ENCODE measurements at places on chromosomes 16 and 17. TPM values are rescaled to one million over a fixed set of nuclear protein-coding genes. Genes with fewer than 3 reads are reported as not detected.

The KRTAP4-1 gene
- not detected for total RNA-seq

DNA sequence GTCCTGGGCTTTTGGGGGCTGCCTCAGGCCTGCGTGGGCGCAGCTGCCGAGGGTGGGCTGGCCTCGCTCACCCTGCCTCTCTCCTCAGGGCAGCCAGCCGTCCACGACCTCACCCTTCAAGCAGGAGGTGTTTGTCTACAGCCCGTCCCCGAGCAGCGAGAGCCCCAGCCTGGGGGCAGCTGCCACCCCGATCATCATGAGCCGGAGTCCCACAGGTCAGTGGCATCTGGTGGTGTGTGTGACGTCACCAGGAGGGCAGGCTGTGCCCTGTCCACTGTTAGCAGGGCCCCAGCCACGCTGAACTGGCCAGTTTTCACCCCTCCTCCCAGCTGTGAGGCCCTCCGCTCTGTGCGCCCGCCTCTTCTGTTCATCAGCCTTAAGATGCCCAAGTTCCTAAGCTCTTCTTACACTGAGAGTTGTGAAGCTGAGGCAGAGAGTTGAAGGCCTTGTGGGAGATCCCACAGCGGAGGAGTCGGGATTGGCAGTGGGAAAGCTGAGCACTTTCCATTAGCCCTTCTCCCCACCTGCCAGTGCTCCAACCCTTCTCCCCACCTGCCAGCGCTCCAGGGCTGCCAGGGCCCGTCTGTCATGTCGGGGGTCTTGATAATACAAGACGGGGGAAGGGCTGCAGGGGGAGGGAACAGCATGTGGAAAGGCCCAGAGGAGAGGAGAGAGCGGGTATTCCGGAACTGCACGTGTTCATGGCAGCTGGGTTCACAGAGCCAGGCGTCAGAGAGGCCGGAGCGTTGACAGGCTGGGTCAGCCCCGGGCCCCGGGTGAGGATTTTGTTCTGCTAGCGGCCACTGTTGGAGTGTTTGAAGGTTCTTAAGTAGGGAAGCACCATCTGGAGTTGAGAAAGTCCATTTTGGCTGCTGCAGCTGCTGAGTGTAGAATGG is 36.3 kb downstream of the OR1D5 start:
- DNase-seq, result no peak

- no peak for DNase-seq
Observed at GRCh38 chr16:2902337-2903130, 9.2 kb upstream of the FLYWCH1 start.

GRCh38 chr17:77640916-77641605 is 317.4 kb upstream of the TNRC6C start:
- no peak for DNase-seq

GRCh38 chr17:13030056-13030455 is 12.2 kb upstream of the ELAC2 start:
- DNase-seq, result no peak

The TNFSF13 gene
- 0.37 TPM for total RNA-seq

DNA sequence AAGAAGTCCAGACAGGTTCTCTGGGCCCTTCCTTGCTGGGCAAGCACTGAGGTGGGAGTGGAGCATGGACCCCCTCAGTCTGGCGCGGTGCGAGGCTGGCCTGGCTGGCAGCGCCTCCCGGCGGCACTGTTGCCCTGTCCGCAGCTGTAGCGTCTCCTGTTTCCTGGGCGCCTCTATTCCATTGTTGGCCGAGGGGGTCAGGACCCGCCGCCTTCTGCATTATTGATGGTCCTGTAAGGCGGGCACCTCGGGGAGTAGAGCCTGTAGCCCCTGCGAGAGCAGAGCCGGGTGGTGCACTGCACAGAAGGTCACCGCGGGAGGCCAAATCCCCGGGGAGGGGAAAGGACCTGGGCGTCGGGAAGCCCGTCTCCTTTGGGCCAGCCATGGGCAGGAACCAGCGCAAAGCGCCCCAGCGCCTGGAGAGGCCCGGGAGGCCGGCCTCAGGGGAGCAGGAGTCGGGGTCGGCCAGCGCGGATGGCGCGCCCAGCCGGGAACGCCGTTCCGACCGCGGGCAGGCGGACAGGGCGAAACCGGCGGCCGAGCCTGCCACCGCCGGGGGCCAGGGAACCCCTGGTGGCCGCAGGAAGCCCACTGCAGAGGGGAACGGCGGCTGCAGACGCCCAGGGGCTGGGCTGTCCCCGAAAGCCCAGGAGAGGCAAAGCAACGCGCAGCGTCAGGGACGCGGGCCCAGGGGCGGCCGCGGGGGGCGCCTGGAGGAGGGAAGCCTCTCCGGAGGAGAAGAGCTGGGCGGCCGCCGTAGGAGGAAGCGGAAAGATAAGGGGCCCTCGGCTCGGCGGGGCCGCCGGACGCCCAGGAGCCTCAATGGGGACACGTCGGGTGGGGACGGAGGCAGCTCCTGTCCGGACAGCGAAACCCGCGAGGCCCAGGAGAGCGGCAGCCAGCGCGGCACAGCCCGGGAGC is at the start of gene MYO15B:
Gene MYO15B, plus strand, starts transcription at position 126 of the 921 bp plus-strand sequence. Its CDS starts 258 bp downstream, at position 384.
- DNase-seq, result no peak

DNA sequence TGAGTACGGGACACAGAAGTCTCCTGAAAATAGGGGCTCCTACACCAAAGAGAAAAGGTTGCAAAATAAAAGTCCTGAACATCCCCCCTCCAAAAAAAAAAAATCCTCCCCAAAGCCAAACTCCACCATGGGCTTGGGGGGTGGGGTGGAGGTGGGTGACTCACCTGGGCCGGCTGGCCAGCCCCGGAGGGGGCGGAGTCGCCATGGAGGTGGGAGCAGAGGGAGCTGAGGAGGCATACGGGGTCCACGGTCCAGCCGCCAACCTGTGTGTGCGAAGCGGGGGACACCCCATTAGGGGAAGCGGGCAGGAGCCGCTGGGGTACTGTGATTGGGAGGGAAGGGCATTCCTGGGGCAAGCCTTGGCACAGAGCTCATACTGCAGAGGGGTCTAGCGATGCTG is 31.0 kb downstream of the SRCIN1 start:
- no peak for DNase-seq

DNA sequence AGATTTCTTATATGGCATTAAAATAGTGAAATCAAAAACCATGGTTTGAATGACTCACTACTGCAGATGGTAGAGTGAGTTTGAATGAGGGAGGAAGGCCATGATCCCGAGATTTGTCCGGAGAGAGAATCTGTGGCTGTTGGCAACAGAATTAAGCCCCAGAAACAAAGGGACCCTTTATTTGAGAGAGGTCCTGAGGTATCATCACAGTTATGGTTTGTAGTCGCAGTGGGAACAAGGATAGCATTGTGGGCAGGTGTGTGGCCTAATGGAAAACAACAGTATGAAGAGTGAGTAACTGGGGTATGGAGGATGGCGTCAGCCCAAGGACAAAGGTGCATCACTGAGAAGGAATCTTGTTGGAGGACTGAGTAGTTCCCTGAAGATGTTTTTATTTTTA is 8.5 kb upstream of the ZFP3 start:
- peak; percentile 65 for DNase-seq

The NEUROD2 gene
- not detected for total RNA-seq

GRCh38 chr17:48373130-48373830 is 56.7 kb downstream of the SKAP1 start:
- DNase-seq, result no peak

DNA sequence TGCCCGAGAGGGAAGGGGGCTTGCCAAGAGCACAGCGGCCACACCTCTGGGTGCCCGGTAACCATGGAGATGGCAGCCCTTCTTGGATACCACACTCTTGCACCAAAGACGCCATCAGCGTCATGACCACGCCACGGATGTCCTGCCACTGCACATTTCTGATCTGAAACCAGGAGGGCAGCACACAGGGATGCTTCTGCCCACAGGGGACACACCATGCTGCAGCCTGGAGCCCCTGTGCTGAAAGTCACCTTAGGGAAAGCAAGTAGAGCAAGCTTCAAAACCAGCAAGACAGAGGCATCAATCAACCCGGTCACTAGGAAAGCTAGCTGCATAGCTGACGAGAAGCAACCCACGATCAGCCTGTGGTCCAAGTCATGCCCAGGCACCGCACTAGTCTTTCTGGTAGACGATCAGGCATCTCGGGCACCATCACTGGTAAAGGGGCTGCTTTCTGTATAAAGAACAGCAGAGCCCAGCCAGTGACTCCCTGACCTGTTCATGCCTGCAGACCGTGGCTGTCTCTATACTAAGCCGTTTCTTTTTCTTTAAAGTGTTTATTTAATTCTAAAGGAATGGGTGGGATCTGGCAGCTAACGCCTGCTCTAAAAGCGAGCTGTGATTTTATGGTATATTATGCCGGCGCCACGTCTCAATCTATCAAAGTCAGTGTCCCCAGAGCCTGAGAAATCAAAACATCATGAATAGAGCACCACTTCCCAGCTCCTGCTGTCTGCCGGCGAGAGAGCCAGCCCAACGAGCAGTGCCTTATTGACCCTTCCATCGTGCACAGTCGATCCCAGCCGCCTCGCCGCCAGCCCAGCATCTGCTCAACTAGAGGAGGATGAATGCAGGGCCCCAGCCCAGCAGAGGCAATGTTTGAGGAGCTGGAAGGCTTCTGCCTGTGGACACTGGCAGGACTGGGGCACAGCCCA is 244.7 kb downstream of the RBFOX3 start:
- DNase-seq, result no peak

The SDR42E1 gene
- 4.6 TPM for total RNA-seq

GRCh38 chr17:74861662-74862107 is 2.0 kb upstream of the GRIN2C start:
- no peak for DNase-seq

- DNase-seq, result no peak
Observed at GRCh38 chr17:36877771-36878170, 59.5 kb upstream of the LHX1 start.

The SULT1A2 gene
- 1.0 TPM for total RNA-seq

GRCh38 chr17:63675607-63676546 is 24.0 kb downstream of the LIMD2 start:
- DNase-seq, result peak; percentile 81

DNA sequence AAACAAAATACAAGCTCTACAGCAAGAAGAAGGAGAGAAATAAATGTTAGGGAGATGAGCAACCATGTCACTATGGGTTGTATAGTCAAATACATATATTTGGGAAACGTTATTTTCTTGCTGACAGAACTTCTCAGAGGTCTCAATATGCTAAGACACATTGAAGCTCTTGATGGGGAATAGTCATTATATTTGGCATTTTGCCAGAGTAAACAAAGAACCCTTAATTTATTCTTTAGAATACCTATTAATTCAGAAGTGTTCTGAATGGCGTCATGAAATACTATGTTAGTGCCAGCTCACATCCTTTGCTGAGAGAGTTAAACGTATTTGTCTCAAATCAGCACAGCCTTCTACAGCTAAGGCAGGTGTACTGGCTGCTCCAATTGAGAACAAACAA is 458.9 kb downstream of the CDH13 start:
- no peak for DNase-seq

DNA sequence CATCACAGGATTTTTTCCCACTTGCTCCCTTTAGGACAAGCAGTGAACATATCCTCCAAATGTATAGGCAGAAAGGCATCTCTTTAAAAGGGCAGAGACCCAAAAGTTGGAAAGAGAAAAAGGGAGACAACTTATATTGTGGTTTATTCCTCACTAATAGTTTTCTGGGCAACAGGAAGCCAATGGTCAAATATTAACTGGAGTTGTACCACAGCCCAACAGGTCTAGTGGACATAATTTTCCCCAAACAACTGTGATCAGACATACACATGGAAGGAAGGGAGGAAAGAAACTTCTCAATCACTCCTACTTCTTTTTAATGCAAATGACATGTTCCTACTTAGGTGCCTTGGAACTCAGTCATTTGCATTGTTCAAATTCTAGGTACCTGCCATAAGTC is 78.4 kb downstream of the SOX9 start:
- DNase-seq, result no peak

DNA sequence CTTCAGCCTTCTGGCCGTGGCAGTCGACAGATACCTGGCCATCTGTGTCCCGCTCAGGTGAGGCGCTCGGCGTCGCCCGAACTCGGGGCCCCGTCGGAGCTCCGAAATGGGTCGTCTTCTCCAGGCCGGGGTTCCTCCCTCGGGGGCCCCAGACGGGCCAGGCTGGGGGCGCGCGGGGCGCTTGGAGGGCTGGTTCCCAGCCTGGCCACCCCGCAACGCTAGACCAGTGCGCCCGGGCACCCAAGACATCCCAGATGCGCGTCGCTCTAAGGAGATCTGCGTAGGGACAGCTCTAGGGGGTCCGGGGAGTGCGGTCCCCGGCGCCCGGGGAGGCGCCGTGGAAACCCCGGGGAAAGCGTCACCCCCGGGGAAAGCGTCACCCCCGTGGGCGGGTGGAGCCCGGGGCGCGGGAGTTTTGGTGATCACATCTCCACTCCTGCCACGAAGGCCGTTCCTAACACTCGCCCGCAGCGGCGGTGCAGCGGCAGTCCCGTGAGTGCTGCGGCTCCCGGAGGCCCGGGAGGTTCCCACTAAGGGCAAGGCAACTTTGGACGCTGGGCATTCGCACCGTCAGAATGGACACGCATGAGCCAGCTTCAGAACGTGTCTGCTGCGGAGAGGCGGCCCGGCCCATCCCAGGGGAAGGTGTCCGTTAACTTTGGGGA is 729 bp downstream of the ADORA2B start:
- no peak for DNase-seq

DNA sequence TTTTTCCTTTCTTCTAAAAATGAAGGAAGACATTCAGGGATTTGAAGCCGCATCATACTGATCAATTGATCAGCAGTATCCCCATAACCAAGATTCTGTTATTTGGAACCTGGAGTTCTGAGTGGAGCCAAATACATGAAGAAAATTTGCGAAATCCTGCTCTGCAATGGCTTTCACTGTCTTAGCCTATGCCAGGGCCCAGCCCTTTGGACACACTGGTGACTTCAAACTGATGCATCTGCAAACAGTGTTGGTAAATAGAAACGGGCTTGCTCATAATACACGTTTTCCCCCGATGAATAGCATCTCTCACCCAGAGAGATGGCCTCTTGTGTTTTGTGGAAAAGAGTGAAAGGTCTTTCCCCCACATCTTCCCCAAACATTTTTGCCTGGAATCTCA is 87.6 kb upstream of the TOX3 start:
- no peak for DNase-seq

The HLF gene
- 0.02 TPM for total RNA-seq
